Fibroblast of upper back skin (primary cell): ENCODE measurements at places on chromosomes 2 and 18.
A peak's percentile ranks its signal among the peaks of the same experiment; 100 is the strongest.

DNA sequence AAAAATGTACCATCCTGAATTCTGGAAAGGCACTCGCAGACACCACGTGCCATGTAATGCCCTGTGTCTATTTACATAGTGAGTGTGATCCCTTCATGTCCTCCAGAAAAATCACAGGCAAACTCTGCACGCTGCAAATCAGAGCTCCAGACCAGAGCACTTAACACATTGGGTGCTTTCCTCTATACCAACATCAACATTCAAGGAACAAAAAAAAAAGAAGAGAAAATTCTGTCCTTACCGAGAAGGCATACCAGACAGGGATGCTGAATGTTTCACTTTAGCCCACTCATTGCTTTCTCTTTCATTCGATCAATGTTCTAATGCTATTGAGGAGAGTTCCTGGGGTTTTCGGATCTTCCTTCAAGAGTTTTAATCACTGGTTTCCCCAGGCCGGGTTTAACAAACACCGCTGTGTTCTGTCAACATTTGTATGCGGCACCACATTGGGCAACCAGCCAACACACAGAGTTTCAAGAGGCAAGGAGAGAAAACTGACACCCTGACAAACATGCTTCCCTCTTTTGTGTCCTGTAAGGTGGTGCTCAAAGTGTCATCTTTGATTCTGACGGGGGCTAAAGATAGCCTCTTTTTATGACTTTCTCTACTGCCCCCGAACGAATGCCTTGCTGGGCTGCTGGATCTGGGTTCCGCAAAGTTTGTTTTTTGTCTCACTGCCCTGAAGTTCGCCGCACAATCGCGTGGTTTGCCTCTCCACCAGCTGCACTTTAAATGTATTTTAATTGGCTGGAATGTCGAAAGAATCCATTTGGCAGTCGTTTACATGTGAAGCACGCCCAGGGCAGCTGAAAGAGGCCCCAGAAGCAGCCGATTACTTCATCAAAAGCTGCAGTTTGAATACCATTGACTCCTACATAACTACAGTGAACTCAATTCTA lies 106.4 kb upstream of the NCKAP5 start:
- peak; percentile 97 for DNase-seq

DNA sequence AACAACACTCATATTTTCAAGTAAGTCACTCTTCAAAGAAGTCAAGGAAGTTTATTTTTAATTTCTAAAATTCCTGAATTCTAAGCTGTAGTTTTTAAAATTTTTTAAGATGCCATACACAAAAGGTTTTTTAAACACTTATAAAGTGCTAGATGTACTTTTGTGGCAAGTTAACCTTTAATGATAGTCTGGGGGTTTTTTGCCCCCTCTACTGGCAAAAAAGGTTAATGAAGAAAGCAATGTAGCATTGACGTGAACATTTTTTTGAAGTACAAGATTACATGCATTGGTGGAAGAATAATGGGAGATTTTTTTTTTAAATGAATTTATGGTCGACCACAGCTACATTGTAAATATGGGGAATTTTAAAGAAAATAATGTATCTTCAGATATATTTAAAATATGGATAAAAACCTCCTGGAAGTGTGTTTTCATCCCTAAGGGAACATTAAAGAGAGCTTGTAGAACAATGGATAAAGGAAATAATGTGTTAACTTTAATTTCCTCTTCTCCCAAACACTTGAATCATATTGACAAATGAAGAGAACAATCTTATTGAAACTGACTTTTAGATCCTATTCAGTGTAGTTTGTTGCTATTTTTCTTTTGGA lies 12.6 kb downstream of the ITPRID2 start:
- DNase-seq = peak; percentile 44

GRCh38 chr2:176821350-176821749 lies 391.2 kb upstream of the HNRNPA3 start:
- DNase-seq = no peak

DNA sequence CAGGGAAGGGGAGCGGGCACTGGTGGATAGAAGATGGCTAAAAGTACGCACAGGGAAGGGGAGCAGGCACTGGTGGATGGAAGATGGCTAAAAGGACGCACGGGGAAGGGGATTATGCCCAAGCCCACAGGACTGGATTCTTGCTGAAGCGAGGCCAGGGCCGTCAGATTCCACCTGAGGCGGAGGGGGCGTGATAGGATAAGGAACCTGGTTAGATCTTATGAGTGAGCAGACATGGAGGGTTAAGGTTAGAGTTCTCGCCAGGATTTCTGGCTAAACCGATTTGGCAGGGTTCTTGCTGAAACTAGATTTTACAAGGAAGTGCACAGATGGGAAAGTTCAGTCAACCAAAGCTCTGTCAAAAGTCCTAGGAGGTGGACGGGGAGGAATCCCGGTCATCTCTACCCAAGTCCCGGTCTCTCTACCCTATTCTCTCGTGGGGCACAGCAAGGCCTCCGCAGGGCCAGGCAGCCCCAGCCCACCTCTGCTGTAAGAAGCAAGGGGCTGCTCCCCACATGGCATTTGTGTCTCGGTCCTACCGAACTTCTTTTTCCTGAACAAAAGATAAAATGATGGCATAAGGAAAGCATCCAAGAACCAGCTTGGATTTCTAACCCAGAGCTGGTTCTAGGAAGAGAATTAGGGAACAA lies 140.8 kb downstream of the PTGR3 start:
- no peak for DNase-seq

GRCh38 chr2:224055101-224055500 lies 16.0 kb upstream of the SERPINE2 start:
- DNase-seq = no peak

DNA sequence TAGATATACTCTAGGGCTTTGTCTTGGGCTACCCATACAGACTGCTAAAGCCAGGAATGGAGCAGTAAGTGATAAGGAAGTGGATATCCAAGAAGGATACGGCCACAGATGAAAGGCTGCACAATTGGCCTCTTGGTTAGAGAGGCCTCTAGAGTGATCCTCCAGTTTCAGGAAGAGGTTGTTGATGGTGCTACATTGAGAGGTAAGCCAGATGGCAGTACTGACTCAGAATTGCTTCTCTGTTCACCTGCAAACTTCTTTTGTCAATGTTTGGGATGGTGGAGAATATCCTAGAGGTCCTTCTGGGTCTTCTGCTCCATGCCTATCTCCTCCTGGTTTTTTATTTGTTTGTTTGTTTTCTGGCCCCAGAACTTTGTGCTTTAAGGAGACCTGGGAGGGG lies 226.8 kb upstream of the LRRTM1 start:
- DNase-seq = no peak

- no peak for DNase-seq
Observed at GRCh38 chr2:171858397-171858958, 35.6 kb downstream of the SLC25A12 start.
